ENCODE measurements at places on chromosomes 13 and 19.

DNA sequence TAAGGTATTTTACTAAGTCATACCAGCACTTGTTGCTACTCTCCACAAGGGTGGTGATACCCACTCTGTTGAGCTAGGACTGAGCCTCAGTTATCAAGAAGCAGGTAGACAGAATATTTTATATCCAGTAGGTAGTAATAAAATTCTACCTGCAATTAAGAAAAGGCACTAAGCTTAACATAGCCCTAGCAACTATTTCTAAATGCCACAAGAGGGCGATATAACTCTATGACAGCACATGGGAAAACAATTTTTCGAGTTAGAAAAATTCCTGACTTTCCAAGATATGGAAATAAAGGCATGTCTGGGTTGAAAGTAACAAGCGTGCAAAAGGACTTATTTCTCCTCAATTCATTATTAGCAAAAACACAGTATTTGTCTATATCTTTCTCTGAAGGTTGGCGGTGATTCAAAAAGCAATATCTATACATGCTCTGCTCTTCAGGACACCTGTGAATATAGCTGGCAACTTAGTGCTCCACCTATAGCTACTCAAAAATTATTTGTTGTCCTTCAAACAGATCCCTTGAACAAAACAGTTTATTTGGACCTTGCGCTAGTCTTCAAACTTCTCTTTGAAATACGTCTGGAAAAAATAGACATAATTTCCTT, 14.7 kb downstream of the CCDC169 start:
- no peak for DNase-seq

DNA sequence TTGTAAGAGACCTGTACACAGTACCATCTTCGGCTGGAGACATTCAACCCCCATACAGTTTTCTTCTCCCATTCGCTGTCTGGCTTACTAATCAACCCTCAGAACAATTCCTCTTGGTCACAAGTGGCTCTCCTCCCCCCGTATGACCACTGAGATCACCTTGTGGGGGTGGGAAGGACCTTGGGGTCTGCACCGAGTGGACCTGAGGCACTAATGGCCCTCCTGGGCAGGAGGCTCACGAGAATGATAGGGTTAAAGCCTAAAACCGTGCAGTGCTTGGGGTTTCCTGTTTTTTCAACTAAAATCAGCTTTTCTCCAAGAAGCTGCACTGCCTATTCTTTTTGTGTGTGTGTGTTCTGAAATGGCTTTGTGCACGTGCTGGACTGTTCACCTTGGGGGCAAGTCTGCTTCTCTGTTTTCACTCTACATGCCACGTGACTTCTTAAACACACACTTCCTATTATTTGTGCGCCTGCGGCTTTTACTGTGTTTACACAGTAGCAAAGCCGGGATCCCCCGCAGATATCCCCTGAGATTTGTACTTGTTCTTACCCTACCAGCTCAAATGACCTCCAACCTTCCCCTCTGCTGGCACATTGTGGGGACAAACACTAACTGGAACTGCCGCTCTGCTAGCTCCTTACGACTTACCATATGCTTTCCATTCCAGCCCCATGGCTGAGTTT, 12.3 kb downstream of the RBM26 start:
- no peak for DNase-seq

GRCh38 chr19:5011476-5012238, 42.7 kb downstream of the KDM4B start:
- no peak for DNase-seq

GRCh38 chr19:6886277-6886897, 992 bp upstream of the ADGRE1 start:
- no peak for DNase-seq

DNA sequence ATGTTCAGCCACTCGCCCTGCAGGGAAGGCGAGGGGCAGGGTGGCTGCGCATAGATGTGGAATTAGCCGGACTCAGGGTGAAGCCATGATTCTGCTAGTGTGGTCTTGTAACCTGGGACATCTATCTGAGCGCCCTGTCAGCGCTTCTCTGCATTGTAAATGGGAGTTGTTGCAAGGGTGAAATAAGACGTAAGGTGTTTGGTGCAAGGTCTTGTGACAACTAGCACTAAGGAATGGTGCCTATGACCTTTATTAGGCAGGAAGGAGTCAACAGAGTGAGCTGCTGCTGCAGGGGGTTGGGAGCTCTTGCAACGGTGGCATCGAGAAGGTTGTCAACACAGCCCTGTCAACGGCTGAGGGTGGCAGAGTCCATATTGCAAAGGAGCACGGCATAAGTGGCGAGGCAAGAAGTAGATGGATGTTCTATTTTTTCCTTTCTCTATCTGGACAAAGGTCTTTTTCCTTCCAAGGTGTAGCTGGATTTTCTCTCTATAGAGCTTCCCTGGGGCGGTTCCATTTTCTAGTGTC, 49.3 kb downstream of the IRS2 start:
- DNase-seq: no peak

- DNase-seq: no peak
Measured at GRCh38 chr19:54364775-54365257, at the start of gene LAIR1. LAIR1 (minus strand) TSS chr19:54364931; CDS start chr19:54364804, 127 bp downstream.

DNA sequence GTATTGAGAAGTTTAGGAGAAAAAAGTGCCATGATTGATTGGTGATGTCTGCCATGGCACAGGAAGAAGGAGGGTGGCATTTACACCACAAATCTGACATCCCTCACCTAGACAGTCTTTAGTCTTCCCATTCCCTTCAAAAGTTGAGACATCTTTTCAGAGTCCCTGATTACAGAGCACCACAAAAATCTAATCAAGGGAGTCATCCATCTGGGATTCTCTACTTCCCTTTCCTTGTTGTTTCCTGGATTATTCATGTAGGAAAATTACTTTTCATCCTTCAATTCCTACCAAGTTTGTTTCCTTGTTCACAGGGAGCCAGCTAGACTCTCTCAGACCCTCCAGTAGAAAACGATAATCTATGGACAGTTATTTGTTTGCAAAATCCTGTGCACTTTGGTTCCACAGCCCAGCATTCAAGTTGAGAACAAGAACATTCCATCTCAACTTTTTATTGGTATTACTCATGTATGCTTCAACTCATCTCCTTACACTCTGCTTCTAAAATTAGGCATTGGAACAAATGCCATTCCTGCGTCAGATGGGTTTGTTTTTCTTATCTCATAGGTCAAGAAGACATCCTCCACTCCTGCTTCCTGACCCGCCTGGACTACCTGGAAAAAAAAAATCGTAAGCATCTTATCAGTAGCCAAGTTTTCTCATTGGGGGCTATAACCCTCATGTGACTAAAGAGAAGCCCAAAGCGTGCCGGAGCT, 259.9 kb downstream of the FOXO1 start:
- no peak for DNase-seq

DNA sequence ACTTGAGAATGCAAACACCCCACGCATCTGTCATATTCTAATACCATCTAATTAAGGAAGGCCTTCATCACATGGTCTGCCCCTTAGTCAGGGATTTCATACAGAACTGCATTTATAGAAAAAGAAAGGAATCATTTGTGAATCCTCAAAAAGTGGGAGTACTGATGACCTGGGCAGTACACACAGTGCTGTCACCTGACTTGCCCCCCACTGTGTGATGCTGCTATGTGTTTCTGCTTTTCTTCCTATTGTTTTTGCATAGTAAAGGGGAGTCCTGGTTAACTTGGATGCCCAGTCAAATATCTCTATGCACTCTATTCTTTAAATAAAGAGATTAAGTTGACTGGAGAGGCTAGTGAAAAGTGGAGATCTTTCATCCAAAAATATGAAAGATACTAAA, 1921.2 kb upstream of the PRR20A start:
- no peak for DNase-seq

- peak; percentile 22 for DNase-seq
Measured at GRCh38 chr19:49808711-49809159, 4.4 kb downstream of the FUZ start.

- DNase-seq: no peak
Measured at GRCh38 chr19:42086188-42086736, 10.3 kb downstream of the ZNF574 start.

DNA sequence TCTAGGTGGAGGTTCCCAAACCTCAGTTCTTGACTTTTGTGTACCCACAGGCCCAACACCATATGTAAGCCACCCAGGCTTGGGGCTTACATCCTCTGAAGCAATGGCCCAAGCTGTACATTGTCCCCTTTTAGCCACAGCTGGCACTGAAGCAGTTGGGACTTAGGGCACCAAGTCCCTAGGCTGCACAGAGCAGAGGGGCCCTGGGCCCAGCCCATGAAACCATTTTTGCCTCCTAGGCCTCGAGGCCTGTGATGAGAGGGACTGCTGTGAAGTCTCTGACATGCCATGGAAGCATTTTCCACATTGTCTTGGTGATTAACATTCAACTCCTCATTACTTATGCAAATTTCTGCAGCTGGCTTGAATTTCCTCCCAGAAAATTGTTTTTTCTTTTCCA, 30.2 kb downstream of the ING1 start:
- no peak for DNase-seq

DNA sequence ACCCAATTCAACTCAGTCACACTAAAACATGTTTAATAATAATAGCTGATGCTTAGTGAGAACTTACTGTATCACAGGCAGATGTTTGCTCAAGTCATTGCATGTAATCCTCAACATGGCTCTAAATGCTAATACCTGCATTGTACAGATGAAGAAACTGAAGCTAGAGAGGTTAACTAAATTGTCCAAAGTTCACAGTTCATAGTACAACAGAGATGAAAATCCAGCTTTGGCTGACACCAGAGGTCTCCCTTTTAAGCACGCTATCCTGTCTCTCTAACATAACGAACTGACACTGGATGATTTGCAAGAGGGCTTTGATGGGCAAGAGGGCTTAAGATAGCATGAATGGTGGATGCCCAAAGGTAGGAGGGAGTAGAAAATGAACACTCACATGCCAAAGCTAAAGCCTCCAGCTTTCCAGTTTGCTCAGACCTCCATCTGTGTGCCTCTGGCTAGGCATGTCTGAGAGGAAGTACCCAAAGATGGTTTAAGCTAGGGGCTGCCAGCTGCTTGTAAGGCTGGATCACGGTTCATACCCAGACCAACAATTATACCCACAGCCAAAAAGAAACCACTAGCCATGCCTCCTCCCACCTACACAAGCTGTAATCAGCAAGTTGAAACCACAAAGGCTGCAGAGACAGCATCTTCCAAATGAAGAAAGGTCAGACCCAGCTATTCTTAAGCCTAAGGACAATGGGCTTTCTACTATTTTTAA, 196.9 kb upstream of the UBL3 start:
- DNase-seq: no peak

GRCh38 chr13:76799696-76800095, 86.5 kb downstream of the KCTD12 start:
- no peak for DNase-seq

- DNase-seq: no peak
Measured at GRCh38 chr19:35347171-35347929, at the start of gene FFAR1. FFAR1 (plus strand) TSS chr19:35347902; CDS start chr19:35351552, 3,650 bp downstream.

GRCh38 chr19:2391118-2391725, 31.2 kb downstream of the TMPRSS9 start:
- DNase-seq: peak; percentile 4

DNA sequence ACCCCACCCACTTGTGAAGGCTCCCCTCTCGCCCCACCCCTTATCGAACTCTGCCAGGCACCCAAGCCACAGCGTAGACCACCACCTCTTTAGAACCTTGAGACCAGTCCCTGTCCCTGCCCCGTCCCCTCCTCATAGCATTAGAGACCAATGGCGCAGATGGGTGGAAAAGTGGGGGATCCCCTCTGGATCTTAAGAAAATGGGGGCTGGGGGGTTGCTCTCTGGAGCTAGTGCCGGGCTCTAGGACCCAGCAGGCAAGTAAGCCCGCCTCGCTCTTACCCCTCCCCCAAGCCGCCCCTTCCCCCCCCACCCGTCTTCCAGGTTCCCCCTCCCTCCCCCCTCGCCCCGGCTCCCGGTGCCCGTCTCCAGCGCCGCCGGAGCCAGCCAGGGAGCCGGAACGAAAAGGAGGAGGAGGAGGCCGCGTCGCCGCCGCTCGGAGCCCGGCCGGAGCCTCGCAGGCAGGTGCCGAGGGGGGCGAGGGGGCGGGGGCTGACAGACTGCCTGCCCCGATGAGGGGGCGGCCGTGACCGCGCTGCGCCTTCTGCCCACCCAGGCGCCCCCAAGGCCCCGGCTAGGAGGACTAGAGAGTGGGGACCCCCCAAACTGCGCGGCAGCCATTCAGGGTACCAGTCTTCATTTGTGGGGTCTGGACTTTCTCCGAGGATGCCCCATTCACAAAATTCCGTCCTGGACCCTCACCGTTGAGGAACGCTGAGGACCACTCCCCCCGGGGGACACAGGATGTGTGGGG, at the start of gene SPRED3:
SPRED3 (plus strand) TSS at position 349 of the 752 bp plus-strand sequence. CDS start 1,606 bp downstream, outside the sequence.
- no peak for DNase-seq

DNA sequence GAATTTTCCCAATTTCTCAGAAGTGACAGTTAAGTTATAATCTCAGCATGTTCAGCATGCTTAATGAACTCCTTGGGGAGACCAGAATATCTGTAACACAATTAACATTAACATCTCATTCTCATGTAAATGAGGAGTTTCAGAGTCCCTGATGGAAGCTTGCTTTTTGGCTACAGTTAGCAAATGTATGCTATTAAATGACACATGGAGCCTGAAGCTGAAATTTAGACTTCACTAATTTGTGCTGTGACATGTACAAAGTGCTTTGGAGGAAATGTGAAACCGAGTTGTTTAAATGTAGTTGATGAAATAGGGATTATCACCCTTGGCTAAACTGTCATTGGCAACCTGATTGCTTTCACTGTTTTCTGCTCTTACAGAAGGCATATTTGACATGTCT, 2265.1 kb upstream of the PCDH20 start:
- DNase-seq: no peak

Measured in cerebellar nuclear complex (tissue), 1 donor.